Stimulated activated naive B cell treated with anti-CD40 and anti-IgM and Interleukin-4, amounts not matched to agents 10 μg/mL and 1 μg/mL and 100 μg/mL, for 72 hours (primary cell): ENCODE measurements at places on chromosomes 5 and 9.

- no peak for DNase-seq
Observed at GRCh38 chr9:69922646-69923045, 102.0 kb downstream of the CFAP95 start.

DNA sequence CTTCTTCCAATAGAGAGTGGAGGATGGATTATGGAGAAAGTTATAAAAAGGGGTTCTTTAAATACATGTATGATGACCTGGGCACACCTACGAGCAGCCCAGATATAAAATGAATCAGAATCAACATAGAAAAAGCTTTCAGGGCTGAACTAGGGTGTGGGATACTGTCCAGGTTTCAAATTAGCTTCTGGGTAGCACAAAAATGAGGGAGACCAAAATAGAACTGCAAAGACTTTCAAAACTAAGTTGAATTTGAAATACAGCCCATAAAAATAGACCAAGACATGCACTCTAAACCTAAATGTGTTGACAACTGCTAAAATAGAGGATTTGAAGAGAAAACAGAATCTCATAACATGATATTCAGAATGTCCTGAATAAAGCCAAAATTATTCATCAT is 17.0 kb downstream of the ZNF484 start:
- DNase-seq: no peak

DNA sequence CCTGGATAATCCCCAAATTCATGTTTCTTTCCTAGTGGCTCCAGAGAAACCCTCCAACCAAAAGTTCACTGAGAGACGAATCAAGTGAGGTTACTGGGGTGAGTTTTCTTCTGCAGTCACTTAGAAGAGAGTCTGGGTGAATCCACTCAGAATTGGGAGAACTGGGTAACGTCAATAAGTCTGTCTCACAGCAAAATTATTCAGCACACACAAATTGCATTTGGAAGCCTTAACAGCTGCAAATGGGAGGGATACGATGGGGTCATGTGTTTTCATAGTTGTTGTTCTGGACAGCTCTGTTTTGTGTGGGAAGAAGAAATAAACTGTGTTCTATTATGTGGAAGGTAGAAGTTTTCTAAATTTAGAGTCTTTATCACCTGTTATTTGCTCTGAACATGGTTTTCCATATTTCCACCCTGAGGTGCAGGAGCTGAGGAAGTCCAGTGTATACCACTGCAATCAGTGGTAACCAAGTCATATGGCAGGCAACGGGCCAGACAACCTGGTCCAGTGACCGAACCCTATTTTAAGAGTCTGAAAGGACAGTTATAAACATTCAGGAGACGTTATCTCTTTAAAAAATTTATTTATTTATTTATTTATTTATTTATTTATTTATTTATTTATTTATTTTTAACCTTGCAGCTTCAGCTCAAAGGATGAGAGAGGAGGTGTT is 21.9 kb downstream of the MARCHF3 start:
- DNase-seq: no peak

DNA sequence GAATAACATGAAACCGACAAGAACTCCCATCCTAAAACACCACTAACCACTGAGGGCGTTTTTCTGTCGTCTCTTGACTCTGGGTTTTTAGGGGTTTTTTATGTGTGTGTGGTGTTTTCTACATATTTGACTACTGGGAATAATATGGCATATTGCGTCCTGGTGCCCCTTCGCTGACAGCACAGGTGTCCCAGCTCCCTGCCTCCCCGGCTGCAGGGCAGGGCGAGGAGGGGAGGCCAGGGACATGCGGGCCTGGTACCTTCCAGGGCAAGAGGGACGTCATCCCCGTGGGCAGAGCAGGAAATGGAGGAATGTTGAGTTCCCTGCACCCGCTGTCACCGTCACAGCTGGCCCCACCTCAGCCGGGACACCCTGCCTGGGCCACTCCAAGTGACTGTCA is 34.8 kb downstream of the VAV2 start:
- DNase-seq: no peak

DNA sequence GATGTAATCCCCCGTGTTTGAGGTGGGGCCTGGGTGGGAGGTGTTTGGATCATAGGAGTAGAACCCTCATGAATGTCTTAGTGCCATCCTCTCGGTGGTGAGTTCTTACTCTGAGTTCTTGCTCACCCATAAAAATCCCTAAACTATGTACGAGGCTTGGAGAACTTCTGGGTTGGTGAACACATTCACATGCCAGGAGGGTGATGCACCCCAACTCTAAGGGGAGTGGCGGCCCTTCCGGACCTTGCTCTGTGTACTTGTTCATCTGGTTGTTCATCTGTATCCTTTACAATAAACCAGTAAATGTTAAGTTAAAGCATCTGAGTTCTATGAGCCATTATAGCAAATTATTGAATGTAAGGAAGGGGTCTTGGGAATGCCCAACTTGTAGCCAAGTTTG is 36.0 kb upstream of the RIC1 start:
- no peak for DNase-seq

DNA sequence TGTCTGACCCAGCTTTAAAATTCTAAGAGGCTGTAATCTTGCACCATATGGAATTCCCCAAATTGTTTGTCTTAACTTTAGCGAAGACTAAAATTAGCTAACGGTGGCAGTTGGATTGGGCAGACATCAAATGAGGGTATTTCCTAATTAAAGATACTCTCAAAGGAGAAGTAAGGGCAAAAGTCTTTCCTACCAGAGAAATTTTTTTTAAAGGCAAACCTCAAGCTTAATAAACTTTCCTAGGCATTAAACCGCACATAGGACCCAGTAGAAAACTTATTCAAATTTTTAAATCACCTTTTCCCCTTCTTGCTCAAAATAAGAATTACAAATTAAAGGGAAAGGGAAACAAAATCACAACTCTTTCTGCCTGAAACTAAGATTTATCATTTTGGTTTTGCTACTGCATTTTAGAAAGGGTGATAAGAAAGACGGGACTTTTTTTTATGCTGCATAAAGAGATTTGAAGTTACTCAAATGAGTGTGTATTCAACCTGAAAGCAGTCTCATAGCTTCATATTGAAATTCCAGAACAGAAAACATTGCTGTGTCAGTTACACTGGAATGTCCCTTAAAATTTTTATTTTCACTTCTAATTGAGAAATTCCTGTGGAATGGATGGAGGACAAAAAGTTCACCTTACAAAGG is 189.1 kb upstream of the PTGER4 start:
- no peak for DNase-seq

DNA sequence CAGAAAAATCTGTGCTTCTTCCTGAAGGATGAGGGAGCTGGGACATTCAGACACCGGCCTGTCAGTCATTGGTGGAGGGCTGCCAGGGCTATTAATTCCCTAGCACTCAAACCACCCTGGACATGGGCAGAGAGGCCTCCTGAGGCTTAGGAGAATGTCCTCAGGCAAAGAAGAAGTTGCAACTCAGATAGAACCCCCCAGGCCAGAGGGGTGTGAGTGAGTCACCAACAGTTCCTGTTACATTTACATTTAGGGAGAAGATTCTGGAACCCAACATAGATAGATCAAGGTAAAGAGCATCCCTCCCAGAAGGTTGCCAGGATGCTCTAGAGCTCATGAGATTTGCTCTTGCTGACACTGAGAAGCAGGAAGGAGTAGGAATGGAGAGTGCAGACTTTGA is 29.2 kb upstream of the SYK start:
- no peak for DNase-seq

DNA sequence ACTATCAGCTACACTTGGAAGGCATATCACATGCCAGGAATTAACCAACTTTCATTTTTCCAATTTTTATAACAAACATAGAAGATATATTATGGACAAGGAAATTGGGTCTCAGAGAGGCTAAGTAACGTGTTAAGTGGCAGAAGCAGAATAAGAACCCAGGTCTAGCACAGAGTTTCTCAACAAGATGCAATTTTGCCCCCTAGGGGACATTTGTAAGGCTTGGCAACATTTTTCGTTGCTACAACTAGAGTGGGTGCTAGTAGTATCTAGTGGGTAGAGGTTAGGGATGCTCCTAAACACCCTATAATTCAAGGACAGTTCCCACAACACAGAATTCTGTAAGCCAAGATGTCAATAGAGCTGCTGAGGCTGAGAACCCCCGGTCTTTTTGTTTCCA is 180.6 kb downstream of the SNCAIP start:
- DNase-seq: no peak

GRCh38 chr9:31912636-31913035 is 471.8 kb upstream of the ACO1 start:
- DNase-seq: no peak

- DNase-seq: no peak
Observed at GRCh38 chr9:70935856-70936255, 185.6 kb downstream of the TRPM3 start.

DNA sequence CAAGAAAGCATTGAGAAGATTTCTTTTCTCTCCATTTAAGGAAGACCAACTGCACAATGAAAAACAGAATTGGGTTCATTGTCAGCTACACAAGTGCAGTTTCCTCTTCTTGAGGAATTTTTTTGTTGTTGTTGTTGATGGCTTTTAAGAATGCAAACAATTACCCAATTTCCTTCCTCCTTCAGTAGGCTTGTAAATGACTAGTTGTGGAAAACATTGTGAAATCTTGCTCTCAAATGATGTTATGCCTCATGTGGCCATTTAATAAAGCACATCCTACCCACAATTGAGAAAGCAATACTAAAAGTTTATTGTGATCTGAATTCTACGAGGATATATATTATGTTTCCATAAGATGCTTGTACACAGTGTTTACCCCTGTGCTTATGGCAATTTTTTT is 171.6 kb downstream of the FAM174A start:
- DNase-seq: no peak

DNA sequence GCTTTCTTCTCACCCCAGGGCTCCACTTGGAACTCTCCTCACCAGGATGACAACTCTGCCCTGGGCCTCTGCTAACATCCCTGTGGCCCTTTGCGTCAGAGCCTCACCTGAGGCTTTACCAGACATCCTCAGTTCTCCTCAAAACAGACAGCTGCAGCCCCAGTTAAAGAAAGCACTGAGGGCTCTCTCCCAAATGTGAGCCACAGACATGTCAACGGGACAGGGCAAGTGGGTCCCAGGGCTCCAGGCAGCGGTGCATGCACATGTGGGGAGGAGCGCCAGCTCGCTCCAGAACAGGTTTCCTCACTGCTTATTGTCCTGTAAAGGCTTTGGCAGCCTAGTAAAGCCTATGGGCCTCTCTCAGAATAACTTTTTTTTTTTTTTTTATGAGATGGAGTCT is 37.3 kb downstream of the IPPK start:
- DNase-seq: no peak

DNA sequence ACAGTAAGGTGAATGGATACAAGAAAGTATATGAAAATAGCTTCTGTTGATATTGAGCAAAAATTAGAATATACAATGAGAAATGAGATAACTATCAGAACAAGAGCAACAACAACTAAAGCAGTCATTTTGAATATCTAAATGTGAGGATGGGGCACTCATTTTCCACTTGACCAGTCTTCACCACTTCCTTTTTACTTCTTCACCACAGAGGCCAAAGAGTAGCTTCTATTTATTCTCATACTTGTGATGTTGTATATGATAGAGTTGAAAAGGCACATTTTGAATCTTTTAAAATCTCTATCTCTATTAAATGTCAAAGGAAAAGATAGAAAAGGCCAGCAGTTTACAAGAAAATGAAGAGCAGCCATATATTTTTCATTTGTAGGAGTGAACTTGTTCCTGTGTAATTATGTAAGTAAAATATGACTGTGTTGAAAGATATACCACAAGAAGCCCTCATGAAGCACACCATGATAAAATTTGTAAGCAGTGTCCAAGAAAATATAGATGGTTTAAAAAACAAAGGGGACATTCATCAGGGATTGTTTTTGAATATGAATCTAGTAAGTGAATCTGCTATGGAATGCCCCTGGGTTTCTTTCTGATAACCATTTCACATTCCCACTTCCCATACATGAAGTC is 39.2 kb downstream of the ADAMTS19 start:
- DNase-seq: no peak

DNA sequence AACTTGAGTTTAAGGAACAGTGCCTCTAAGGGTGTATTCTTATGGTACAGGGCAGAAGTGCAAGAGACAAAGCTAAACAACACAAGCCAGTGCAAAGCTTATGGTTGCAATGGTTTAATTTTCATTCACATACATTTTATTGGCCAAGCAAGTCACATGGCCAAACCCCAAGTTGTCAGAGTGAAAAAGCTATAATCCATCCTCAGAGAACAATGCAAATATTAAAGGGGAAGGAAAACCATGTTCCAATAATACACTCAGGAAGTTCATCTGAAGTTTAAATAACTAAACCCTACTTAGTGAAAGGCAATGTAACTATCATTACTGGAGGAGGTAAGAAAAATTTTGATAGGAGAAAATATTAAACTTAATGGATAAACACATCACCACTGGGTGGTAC is 26.6 kb upstream of the TLR4 start:
- DNase-seq: no peak

DNA sequence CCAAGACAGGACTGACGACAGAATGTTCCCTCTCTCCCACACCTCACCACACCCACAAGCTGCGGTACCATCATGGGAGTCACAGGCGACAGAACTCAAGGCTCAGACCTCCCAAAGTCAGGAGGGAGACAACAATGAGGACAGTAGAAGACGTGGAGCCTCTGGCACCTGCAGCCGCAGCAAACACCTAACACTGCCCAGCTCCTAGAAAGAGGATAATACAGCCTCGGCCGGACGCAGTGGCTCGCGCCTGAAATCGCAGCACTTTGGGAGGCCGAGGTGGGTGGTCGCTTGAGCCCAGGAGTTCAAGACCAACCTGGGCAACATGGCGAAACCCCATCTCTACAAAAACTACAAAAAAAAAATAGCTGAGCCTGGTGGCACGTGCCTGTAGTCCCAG is 13.2 kb upstream of the PRDM12 start:
- no peak for DNase-seq

DNA sequence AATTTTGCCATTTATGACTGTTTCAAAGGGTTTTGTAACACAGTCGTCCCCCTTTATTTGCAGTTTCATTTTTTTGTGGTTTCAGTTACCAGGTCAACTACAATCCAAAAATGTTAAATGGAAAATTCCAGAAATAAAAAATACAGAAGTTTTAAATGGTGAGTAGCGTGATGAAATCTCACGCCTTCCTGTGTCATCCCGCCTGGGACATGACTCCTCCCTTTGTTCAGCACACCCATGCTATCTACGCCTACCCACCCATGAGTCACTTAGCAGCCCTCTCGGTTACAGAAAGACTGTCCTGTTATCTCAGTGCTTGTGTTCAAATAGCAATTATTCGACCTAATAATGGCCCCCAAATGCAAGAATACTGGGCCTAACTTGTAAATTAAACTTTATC is 765.3 kb upstream of the ADAMTS16 start:
- DNase-seq: no peak

- DNase-seq: no peak
Observed at GRCh38 chr5:6446626-6447309, 1.9 kb upstream of the UBE2QL1 start.

DNA sequence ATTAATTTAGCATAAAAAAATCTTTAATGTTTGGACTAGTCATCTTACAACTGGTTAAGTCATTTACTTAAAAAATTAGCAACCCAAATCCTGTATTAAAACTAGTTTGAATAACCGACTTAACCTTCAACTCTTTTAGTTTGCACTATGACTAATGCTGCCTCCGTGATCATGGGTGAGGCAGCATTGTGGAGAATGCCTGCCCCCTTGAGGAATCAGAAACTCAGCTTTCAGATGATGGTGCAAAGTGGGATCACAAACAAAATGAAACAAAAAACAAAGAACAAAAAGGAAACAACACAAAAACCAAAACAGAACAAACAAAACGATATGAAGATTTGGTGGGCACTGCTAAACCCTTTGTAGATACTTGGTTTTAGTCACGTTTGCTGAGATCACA is 127.0 kb upstream of the PALM2AKAP2 start:
- DNase-seq: no peak
